Activated gamma-delta T cell treated with anti-CD3 and anti-CD28 coated beads, Interleukin-2, amount 50 U/mL, for 16 hours (primary cell): ENCODE measurements at places on chromosomes 5 and 9.

DNA sequence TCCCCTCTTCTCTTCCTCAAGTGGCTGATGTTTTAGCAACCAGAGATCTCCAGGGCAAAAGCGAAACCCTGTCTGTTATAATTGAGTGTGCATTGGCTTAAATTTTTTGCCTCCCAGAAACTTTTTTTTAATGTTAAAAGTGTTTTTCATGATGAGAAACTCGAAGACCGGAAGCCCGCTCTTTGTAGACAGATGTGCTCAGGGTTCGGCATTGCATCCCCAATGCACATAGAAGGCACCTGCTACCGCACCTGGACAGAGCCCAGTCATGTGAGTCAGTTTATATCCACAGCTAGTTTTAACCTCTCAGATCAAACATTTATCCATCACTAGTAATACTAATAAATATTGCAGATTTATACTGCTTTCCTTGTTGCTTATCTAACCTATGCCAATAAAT, 19.5 kb upstream of the NADK2 start:
- no peak for DNase-seq

GRCh38 chr5:37811866-37812265, 28.0 kb downstream of the GDNF start:
- no peak for DNase-seq

- no peak for DNase-seq
These were observed 99.3 kb upstream of the LHFPL2 start for GRCh38 chr5:78747705-78748359.

DNA sequence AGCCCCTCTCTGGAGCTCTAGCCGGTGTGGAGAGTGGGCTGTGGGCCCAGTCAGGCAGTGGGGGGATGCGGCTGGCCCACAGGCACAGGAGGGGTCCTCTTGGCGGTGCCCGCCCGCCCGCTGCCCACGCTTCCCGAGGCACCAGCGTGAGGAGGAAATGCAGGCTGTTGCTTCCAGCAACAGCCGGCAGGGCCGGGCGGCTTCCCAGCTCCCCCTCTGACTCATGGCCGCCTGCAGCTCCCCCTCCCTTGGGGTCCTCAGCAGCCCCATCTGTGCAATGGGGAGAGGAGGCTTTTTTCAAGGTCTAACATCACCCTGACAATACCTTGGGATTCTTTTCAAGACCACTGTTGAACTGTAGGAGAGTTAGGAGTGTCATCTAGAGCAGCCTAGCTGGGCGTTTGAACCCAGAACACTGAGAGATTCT, 10.4 kb downstream of the CXXC5 start:
- no peak for DNase-seq

DNA sequence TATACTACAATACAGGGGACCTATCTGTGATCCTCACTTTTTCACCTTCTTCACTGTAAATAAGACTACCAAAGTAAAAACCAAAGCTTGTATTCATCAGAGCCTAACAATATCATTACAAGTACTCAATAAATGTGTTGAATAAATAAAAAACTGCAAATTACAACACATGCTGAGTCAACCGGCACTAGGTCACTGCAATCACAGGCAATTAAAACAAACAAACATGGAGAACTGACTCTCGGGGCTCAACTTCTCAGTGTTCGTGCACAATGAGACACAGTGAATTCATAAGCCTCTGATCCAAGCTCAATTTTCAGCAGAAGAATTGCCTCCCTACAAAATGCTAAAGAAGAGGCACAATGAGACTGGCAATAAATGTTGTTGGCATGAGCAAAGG, 69.2 kb downstream of the CDK5RAP2 start:
- no peak for DNase-seq

GRCh38 chr5:62708481-62709325, 130.1 kb downstream of the LRRC70 start:
- no peak for DNase-seq

DNA sequence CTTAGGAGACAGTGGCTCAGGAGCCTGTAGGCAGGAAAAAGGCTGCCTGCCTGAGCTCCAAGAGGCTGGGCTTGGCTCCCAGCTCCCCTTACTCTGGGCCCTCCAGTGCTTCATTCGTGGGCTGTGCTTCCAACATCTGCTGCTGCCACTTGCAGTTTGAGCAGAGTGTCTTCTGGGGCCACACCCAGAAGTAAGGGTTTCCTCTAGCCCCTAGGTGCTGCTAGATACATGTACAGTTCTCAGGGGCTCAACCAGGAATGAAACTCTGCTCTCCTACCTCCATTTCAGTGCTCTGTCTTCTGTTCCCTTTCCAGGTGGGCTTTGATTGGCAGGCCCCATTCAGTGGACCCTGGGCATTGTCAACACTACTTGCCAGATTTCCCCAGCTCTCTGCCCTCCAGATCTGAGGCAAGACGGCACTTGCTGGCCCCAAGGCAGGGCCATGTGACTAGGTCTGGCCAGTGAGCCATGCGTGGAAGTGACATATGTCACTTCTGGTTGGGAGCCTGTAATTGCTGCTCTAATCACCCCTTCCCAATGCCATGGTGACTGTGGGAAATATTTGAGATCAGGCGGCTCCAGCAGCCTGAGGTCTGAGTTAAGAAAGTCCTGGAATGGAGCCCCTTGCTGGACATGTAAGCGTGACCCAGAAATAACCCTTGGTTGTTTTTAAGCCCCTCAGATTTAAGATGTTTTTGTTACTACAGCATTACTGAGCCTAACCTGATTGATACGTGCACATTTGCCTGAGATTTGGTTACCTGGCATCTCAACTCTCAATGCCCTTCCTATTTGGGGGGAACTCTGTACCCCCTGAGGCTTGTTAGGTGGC, 9.4 kb upstream of the BOD1 start:
- no peak for DNase-seq

GRCh38 chr9:70405808-70406433, 8.5 kb downstream of the KLF9 start:
- DNase-seq: no peak

GRCh38 chr9:100131216-100131615, 32.2 kb downstream of the INVS start:
- no peak for DNase-seq

DNA sequence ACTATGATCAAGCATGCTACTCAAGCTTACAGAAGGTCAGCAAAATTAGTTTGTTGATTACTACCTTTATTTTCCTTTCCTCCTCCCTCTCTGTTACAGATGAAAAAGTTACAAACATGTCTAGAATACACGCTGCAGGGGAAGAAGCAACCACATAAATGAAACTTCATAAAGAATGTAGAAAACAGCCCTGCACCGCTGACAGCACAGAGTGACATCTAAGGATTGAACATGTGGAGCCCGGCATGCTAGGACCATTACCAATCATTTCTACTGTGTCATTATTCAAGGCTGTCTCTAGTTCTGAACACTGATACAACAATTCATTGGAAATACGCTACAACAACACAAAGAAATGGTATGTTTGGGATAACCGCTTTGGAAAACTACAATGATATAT, 261.1 kb downstream of the MLLT3 start:
- no peak for DNase-seq

- no peak for DNase-seq
These were observed 261.9 kb downstream of the PBX3 start for GRCh38 chr9:126009047-126009446.

- no peak for DNase-seq
These were observed 681 bp upstream of the ETF1 start for GRCh38 chr5:138543730-138544104.

GRCh38 chr9:4973246-4973645, 11.8 kb upstream of the JAK2 start:
- DNase-seq: no peak

DNA sequence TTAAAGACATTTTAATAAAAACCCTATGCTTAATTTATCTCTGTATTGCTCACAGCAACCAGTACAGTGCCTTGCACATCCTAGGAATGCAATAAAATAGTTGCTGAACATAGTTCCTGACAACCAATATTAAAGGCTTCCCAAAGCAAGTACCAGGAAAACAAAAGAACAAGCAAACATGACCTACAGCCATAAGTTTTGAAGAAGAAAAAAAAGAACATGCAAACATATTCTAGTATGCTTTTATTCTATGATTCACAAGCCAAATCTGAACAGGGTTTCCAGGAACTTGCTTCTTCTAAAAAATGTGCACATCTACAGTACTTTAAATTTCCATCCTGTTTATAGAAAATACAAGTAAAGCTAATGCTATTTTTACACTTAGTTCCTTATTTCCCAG, 4.5 kb downstream of the CEMIP2 start:
- DNase-seq: no peak
